Neural progenitor cell (in vitro differentiated cells): ENCODE measurements at places on chromosomes 1 and 21. TPM values are rescaled to one million over a fixed set of nuclear protein-coding genes. Genes with fewer than 3 reads are reported as not detected.

PDIK1L gene
- 11.0 and 12.0 TPM in 2 replicates for total RNA-seq

DNA sequence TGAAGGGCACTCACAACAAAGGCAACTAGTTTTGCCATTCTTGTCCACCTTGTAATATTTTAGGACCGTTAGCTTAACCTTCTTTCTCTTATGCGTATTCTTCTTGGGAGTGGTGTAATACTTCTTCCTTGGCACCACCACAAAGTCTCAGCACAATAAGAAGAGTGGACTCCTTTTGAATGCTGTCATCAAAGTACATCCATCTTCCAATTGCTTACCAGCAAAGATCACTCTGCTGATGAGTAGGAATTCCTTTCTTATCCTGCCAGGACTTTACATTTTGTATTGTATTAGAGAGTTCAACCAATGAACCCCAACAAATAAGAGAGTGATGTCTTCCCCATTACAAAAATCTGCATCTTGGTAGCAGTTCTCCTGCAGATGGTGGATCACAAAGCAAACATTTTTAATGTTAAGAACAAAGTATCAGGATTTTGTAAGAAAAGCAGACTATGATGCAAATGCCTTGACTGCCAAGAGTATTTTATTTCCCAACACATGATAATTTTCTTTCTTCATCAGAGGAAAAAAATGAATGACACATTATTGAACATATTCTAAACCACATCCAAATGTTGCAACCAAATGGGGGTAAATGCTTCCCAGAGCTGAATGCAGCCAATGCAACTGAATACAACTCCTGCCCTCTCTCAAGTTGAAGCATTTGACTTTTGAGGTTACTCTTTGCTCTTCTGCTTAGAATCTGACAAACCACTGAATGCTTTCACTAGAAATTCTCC lies 5.1 kb upstream of the ARNT start:
- DNase-seq: no peak

DNA sequence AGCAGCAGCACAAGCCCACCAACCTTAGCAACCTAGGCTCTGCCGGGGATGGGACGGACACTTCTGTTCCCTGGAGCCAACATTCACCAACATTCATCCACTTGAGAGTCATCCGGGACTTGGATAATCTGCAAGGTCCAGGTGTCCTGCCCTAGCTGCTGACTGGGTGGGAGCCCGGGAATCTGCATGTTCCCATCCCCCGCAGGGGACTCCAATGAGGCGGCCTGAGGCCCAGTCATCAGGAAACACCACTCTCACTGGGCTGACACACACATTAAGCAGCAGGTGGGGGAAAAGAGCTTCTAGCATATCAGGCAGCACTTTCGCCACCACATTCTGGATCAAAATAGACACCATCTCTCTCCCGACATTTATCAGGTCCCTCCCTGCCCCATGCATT lies 38.4 kb upstream of the CCSAP start:
- DNase-seq: peak; percentile 37

- DNase-seq: no peak
These were observed 9.2 kb downstream of the ROR1 start for GRCh38 chr1:63782982-63783381.

DNA sequence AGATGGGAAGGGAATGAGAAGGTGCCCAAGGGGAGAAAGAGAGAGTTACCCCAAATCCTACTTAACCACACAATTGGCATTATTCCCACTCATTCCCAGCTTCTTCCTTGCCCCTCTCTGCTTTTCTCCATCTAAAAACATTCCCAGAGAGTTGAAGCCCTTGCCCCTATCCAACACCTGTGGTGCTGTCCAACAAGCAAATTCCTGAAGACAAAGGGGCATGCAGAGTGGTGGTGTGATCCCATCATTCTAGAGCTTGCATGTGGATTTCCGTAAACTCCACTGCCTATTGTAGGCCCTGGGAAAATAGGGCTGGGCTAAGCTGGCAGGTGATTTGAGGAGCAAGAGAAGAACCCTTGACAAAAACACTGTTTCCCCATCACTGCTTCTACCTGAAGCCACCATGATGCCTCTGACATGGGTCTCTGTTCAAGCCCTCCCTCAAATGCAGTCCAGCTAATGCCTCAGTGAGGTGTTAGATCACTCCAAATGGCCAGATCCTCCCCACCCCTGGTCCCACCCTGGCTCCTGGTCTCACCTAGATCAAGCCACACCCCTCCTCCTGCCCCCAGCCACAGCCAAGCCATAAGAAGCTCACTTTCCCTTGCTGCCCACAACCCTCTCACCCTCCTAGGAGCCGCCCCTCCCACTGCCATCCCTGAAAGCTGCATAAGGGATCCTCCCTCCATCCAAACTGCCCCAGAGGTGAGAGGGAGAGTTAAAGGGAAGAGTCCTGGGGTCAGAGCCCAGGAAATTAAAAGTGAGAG lies 29.5 kb downstream of the SYT2 start:
- peak; percentile 82 for DNase-seq

CTPS1 gene
- total RNA-seq: 73.8 and 77.6 TPM in 2 replicates

- DNase-seq: no peak
These were observed 520.2 kb downstream of the PTPRU start for GRCh38 chr1:29756498-29756897.

DNA sequence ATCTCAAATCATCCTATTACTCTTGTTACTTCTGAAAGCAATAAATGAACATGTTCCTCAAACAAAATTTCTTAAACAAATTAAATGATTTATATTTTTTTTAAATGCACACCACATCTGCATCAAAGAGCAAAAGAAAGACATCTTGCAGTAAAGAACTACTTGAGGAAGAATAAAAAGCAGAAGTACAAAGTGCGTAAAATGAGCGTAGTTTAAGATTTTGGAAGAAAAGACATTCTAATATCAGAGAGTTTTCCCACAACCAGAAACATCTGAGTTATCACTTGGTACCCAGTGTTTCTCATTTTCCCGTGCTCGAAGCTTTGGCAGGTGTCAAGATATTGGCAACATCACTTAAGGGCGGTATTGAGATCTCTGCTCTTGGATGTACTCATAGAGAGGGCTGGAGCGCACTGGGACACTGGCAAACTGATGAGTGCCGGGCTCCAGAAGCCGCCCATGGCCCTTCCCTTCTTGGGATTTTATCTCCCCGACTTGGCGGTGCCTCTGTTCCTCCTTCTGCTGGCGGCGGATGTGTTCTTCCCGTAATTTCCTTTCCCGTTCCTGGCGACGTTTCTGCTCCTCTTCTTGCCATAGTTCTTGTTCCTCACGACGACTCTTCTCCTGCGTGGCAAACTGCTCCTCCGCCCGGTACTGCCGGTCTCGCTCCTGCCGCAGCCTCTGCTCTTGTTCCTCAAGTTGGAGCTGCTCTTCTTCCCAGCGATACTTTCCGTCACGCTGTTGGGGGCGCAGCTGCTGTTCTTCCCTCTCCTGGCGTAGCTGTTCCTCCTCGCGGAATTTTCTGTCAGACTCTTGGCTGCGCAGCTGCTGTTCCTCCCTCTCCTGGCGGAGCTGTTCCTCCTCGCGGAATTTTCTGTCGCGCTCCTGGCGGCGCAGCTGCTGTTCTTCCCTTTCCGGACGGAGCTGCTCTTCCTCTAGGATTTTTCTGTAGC lies 7.9 kb downstream of the TCHH start:
- DNase-seq: no peak

FAM163A gene
- 0.11 and 0.40 TPM in 2 replicates for total RNA-seq

- no peak for DNase-seq
These were observed 77.9 kb downstream of the CDC7 start for GRCh38 chr1:91578320-91579109.

GRCh38 chr1:221148660-221149059 lies 269.4 kb downstream of the HLX start:
- DNase-seq: no peak

GRCh38 chr1:41860214-41860613 lies 58.5 kb downstream of the HIVEP3 start:
- DNase-seq: no peak

- no peak for DNase-seq
These were observed 636.4 kb downstream of the SMYD3 start for GRCh38 chr1:245870698-245871097.

GRCh38 chr1:29851691-29852090 lies 615.4 kb downstream of the PTPRU start:
- no peak for DNase-seq

- DNase-seq: no peak
These were observed 372.1 kb upstream of the VAMP3 start for GRCh38 chr1:7398982-7399381.

BSND gene
- total RNA-seq: not detected in 2 replicates

SPRR1A gene
- total RNA-seq: not detected in 2 replicates

GRCh38 chr1:232764458-232765251 lies 40.6 kb upstream of the MAP10 start:
- DNase-seq: no peak

- no peak for DNase-seq
These were observed 510.3 kb upstream of the TMPRSS15 start for GRCh38 chr21:18913914-18914313.

- DNase-seq: no peak
These were observed at the start of gene ITGB2 for GRCh38 chr21:44920694-44921604. TSS of gene ITGB2 (minus strand) at chr21:44920899. CDS start at chr21:44910782, 10,117 bp downstream.

GRCh38 chr1:160806109-160806665 lies 10.2 kb downstream of the LY9 start:
- no peak for DNase-seq

DNA sequence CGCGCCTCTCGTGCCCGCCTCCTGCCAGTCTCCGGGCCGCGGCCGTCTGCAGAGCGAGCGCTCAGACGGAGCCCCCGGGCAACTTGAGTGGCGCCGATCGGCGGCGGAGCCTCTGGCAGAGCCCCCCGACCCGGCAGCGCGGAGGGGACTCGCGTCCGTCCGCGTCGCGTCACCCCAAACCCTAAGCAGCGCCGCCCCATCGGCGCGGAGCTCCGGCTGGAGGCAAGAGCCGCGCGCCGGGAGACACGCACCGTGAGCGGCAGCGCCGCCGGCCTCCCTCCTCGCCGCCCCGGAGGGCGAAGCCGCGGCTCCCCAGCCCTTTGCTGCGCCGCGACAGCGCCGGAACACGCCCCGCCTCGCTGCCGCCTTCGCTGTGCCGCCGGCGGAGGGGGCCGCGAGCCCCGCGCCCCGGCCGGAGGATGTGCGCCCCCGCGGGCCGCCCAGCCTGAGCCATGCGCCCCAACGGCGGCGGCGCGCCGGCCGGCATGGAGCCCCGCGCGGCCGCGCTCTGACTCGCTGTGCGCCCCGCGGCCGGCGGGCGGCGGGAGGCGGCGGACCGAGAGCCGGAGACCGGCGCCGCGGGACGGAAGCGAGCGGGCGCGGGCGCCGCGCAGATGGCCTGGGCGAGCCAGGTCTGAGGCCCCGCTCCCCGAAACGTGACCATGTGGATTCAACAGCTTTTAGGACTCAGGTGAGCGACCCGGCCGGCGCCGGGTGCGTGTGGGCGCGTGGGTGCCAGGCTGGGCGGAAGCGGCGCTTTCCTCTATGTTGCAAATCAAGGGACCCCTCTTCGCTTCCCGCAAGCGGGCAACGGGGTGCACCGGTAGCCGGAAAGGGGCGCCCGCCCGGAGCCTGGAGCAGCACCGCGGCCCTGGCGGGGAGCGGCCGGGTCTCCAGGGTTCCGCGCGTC lies 610 bp downstream of the AJAP1 start:
- DNase-seq: peak; percentile 85

GRCh38 chr1:230876660-230877059 lies 8.3 kb upstream of the C1orf198 start:
- DNase-seq: no peak

VANGL2 gene
- total RNA-seq: 23.0 and 46.6 TPM in 2 replicates

DNA sequence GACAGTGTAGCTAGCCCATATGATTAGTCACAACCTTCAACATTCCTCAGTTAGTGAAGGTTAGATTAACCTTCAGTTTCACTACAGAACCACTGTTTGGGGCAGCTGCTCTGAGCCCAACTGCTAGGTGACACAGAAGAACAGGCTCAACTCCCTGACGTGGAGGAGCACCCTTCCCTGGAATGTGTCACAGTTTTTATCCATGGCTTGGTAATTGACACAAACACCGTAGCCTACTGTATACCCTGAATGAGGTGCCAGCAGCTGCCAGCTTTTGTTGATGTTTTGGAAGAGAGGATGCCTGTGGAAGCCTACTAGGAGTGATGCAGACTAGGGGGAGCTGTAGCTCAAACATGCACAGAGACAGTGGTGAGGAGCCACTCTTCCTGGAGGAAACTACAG lies 56.6 kb upstream of the CR2 start:
- DNase-seq: no peak

KIRREL1 gene
- 39.5 and 70.7 TPM in 2 replicates for total RNA-seq

OBSCN gene
- 5.1 and 14.9 TPM in 2 replicates for total RNA-seq

GRCh38 chr1:235327559-235328270 lies at the start of gene ARID4B:
TSS of gene ARID4B (minus strand) at chr1:235328179. CDS start at chr1:235326919, 1,260 bp downstream.
- peak; percentile 52 for DNase-seq

DNA sequence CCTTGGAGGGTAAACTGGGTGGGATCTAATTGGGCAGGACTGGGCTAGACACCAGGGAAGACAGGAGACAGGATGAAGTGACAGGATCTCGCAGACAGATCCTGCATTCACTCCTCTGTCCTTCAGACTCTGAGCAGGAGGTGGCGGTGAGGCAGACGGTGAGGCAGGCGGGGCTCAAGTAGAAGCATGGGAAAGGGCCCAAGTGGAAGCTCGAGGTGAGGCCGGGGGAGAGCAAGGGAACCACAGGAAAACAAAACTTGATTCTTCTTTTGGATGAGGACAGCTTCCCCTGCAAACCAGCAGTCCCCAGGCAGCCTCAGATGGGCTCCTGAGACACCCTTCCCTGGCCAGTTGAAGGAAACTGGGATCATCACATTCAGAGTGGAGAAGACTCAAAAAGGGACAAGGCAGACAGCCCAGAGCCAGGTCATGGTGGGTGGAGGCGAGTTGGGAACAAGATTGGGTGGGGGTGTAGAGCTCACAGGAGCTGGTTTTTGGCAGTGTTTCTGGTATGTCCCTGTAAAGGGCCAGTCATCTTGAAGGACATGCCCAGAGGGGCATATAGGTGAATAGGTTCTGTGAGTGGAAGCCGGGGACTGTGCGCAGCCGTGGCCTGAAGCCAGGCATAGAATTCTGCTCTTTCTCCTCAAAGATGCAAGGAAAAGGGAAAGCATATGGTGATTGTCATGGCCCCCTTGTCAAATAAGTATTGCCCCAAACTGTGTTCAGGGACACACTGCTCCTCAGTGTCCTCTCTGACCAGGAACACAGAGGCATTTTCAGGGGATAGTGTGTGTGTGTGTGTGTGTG lies 18.0 kb downstream of the INKA2 start:
- no peak for DNase-seq

DNAJC6 gene
- total RNA-seq: 13.0 and 21.9 TPM in 2 replicates

GRCh38 chr1:31932491-31933316 lies 5.5 kb downstream of the PTP4A2 start:
- peak; percentile 12 for DNase-seq
